ENCODE measurements at places on chromosomes 7 and 10. TPM values are rescaled to one million over a fixed set of nuclear protein-coding genes. Genes with fewer than 3 reads are reported as not detected.

DNA sequence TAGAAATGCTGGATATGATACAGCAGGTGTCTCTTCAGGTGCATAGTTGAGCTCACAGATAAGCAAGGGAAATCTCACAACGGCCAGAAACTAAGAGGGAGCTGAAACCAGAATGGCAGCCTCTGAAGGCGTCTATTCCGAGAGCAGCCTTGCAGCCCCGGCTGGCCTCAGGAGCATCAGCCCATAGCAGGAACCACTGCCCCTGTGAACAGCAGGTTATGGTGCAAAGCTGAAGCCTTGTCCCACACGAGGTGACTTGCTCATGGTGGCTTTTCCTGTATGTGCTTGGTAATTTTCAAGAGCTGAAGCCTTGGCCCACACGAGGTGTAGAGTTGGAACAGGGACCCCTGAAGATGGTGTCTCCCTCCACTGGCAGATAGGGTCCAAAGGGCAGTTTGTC lies 33.2 kb downstream of the BNIP3 start:
- no peak for DNase-seq

DNA sequence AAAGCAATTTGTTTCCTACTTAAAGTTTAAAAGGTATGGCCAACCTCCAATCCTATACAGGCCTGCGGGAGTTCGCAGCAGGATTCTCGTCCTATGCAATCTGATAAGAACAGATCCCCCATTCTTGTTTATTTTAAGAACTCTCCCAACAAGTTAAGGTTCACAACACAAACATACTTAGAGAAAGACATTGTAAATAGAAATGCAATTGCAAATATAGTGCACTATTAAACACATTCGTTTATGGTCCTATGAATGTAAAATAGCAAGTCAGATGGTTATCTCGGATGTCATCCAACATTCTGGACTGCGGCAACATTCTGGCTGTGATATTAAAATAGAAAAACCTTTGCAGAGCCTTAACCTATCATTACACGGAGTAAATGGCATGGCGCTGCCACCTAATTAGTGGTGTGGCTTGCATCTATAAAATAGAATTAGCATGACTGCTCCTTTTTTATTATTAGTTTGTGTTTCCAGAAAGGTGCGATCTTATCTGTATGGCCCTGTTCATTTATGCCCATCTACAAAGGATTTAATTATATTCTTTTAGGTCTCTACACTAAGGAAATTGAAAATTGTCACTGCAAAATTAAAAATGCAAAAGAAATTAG lies 37.0 kb downstream of the BEND7 start:
- no peak for DNase-seq

DNA sequence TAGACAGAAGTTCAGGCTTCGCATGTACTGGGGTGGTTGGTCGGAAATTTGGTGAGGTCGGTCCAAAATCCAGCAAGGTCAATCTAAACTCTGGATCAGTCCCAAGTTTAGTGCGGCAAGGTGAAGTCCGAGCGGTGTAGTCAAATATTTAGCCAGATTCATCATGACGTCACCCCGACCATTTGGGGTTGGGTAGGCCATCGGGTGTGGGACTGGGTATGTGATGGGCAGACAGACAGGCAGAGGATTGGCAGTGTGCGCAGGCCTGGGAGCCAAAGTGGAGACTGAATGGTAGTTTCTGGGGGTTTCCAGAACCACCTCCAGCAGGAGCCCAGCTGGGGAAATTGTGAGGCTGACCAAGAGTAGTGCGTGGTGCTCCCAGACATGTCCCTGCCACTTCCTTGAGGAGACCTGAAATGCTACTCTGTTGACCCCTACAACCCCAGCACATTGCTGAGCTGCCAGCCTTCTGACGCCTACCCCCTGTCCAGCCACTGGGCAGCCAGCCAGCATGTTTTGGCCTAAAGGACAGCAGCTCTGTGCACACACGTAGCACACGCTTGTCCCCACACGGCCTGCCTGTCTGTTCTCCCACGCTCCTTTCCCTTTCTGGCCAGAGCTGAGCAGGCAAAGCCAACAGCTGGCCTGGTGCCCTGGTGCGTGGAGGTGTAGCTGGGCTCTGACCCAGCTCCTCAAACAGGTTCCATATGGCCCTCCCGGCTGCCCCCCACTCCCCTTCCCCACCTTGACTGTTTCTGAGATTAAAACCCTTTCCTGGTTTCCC lies 55.9 kb downstream of the FAM241B start:
- peak; percentile 71 for DNase-seq

- DNase-seq, result no peak
These were observed 4.7 kb downstream of the ATP5MF start for GRCh38 chr7:99461221-99461620.

GRCh38 chr10:31401287-31401686 lies 82.3 kb downstream of the ZEB1 start:
- DNase-seq, result no peak

DNA sequence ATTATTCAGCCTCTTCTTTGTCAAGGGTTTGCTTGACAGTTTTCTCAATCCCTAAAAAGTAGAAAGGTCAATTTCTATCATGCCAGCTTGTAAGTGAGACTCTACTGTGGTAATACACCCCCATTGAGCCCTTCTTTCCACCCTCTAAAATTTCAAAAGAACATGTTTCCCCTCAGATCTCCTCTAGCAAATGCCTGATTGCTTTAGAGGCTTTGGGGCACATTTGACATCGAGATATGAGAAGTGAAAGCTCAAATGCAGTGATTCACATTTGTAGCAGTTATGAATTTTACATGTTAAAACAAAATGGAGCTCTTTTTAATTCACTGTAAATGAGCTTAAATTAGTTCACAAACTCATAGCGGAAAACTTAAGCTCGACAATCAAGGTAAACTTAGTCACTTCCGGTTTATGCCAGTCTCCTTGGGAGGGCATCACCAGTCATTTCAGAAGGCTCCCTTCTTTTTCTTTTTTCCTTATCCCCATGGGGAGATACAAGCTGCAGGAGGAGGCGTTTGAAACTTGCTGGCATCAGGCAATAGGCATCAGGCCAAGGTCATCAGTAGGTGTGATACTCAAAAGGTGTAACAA lies 55.3 kb upstream of the ADO start:
- no peak for DNase-seq

BTBD16 gene
- polyA plus RNA-seq, result 0.39 TPM

DNA sequence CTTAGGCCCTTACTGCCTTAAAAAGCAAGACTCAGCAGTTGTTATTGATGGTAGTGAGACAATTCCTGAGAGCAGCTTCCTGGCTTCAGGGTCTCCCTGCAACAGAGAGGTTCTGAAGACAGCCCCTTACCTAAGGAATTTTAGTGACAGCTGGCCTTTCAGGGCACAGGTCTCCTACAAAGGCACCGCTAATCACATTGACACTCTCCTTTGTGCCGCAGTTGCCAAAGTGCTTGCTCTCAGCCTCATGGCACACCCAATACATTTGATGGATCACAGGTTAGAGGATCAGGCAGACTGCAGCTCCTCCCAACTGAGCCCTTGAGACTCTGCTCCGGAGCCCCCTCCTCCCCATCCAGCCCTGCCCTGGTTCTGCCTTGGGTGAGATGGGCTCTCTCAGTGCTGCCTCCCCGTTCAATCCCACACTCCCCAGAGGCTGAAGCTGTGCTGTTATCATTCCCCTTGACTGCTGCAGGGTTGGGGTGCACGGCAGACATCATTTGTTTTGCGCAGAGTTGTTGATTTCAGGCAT lies 198.2 kb downstream of the EMX2 start:
- no peak for DNase-seq

DNA sequence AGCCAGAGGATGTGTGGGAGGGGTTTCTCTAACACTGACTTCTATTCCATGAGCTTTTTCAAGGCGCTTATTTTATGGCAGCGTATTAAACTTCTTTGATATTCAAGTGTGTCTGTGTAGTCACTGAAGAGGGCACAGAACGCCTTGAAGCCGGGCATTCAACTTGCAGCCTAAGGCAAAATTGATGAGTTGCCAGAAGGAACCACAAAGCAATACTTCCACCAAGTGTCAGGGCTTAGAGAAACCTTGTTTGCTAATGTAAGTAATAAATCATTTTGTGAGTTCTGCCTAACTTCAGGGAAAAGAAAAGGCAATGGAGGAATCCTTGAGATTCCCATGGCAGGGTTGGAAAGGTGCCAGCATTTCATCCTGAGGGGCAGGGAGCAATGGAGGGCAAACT lies 163.8 kb downstream of the LCOR start:
- no peak for DNase-seq

TFPI2 gene
- polyA plus RNA-seq, result 1.8 TPM

GRCh38 chr10:56068040-56068439 lies 293.0 kb downstream of the ZWINT start:
- DNase-seq, result no peak

VSTM4 gene
- 53.3 TPM for polyA plus RNA-seq

DOCK1 gene
- polyA plus RNA-seq, result 29.9 TPM

SMKR1 gene
- not detected for polyA plus RNA-seq

GRCh38 chr10:86292462-86293395 lies 73.9 kb downstream of the GRID1 start:
- DNase-seq, result no peak

DNA sequence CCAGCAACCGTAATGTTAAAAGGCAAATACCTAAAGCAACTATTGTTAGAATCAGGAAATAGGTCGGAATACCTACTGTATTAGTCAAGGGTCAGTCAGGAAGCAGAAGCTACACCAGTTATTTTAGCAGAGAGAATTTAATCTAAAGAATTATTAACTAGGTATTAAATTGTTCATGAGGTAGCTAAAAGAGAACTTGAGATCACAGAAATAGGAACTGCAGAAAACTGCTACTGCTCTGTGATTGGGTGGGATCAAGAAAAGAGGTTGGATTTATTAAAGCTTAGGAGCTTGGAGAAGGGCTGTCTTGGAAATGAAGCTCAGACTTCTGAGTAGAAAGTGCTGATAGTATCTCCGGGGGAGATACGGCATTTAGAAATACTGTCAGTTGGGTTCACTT lies 20.0 kb upstream of the ZNF438 start:
- DNase-seq, result no peak
